ENCODE measurements at places on chromosomes 12 and 14.

- no peak for DNase-seq
Measured at GRCh38 chr14:44657696-44658388, 150.8 kb upstream of the FSCB start.

- no peak for DNase-seq
Measured at GRCh38 chr14:93183596-93184317, 940 bp downstream of the MOAP1 start.

- DNase-seq: no peak
Measured at GRCh38 chr12:117158911-117159553, 31.2 kb downstream of the FBXO21 start.

DNA sequence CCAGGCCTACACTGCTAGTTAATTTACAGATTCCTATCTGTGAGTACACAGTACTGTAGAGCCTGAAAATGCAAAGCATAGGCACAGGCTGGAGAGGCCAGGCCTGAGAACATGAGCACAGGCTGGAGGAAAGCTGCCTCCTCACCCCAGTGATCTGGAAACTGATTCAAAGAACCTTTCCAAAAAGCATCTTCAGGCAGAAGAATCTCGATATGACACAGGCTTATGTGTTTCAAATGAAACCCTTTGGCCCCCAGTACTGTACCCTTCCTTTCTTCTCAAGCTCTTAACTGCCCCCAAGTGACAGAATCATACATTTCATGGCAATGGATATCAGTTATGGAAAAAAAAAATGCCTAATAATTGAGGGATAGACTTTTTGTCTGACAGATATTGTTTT is 122.0 kb downstream of the KCNC2 start:
- DNase-seq: no peak

GRCh38 chr12:52261208-52261484 is 13.3 kb upstream of the KRT86 start:
- DNase-seq: no peak

DNA sequence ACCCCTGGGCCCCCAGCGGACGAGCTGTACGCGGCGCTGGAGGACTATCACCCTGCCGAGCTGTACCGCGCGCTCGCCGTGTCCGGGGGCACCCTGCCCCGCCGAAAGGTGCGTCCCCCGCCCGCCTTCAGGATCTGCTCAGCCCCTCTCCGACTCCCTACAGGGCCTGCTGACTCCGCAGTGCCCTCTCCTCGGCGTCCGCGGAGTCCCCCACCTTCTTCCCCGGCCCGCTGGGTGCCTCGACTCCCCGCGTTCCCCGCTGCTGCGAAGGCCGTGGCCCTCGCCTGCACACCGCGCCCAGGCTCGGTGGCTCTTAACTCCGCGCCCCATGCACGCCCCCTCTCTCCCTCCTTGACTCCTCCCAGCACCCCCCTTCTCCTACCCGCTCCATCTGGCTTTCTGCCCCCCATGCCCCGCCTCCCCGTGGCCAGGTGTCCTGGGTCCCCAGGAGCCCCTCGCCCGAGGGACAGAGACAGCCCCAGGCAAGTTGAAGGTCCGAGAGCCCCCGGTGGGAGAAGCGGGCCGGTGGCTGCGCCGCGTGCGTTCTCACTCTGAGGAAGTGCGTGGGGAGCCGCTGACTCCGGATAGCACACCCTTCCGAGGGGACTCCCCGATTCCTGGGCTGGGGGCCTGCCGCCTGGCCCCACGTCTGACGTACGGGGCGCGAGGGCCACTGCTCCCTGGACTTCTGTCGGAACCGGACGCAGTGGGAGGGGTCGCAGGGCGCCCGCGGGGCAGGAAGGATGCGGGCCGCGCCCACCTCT is 594 bp downstream of the TAMALIN start:
- DNase-seq: peak; percentile 72

DNA sequence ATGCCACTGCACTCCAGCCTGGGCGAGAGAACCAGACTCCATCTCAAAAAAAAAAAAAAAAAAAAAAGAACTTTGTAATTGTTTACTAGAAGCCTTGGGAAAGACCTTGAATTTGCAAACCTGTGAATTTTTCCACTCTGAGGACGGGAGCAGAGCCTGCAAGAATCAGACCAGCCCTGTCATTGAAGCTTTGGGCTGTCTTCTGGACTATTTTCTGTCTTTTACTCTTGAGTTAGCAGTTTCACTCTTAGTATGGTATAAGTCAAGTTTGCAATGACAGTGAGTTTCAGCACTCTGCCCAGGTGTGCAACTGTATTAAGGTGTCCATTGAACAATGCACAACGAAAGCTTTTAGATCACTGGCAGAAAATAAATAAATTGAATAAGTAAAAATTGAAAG is 81.4 kb upstream of the KRAS start:
- no peak for DNase-seq

DNA sequence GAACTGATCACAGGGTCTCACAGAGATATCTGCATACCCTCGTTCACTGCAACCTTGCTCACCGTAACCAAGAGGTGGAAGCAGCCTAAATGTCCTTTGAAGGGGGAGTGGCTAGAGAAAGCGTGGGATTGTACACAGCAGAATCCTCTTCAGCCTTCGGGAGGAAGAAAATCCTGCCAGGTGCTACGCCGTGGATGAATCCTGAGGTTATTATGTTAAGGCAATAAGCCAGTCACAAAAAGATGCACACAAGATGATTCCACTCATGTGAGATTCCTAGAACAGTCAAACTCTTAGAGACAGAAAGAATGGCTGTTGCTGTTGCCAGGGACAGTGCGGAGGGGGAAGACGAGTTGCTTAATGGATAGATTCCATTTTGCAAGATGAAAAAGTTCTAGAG is 39.6 kb upstream of the SFSWAP start:
- DNase-seq: no peak

DNA sequence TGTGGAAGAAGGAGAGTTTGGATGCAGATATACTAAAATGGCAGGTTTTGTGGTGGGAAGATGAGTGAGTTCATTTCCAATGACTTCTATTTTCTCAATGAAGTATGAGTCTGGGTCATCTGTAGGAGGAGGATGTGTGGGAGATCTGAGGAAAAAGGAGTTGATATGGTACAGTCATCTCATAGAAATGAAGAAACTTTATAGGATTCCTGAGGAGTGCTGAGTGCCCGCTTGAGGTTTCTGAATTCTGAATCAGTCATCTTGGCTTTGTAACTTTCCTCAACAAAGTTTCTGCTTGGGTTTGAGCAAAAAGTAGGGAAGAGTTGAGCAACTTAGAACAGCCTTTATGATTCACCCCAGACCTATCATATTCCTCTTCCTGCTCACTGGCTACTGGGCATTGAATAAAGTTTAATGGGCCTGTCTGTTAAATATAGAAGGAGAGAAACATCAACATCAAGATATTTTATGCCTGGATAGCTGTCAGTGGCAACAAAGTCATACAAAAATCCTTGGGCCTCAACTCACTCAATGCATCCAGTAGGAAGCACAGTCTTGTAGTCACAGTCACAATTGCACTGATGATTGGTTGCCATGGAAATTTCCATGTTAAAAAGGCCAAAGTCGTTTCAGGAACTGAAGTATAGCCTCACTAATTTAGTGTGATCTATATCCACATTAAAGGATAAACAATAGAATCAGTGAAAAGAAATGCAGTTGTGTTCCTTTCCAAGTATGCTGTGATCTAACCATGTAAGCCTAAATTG is 284.7 kb downstream of the DUSP6 start:
- no peak for DNase-seq

DNA sequence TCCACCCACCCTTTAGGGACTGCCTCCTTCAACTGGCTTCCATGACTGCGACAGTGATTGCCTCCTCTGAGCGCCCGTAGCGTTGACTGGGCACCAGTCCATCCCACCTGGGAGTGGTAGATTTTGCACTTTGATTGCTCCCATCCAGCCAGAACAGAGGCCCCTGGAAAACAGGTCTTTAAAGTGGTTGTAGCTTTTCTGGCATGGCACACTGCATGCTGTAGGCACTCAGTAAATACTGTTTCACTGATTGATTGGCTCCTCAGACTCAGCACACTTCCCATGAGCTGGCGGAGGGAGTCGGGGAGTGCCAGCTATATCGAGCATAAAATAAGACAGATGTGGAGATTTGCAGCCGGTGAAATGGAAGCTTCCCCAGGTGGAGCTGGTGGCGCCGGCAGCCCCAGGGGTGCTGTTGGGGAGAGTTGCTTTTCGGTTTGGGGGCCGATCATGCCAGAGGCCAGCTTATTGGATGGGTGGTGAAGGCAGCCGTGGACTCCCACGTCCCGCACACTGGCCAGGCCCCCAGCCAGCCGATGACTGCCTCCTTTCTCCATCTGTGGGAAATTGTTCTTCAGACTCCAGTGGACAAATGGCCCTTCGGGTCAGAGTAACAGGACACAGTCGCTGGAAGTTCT is 200.2 kb downstream of the TSPAN9 start:
- no peak for DNase-seq

GRCh38 chr14:28756884-28757570 is 9.6 kb upstream of the FOXG1 start:
- DNase-seq: no peak

- no peak for DNase-seq
Measured at GRCh38 chr14:70168406-70168805, 20.3 kb downstream of the SLC8A3 start.

DNA sequence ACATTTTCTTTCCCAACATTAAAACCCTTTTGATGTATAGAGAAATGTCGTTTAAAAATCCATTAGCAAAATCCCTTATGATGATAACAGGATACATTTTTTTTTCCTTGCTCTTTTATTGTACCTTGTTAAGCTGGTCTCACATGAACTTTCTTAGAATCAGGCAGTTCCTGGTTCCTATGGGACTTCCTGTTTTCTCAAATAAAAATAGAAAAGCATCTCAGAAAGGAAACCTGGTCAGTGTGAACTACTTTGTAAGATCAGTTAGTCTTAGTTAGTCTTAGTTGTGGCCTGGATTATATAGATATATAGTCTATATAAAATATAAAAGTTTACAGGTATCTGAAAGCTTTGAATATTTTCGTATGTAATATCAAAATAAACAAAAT is 40.3 kb downstream of the LEMD3 start:
- DNase-seq: no peak

- no peak for DNase-seq
Measured at GRCh38 chr12:65977384-65977783, 153.1 kb downstream of the HMGA2 start.

DNA sequence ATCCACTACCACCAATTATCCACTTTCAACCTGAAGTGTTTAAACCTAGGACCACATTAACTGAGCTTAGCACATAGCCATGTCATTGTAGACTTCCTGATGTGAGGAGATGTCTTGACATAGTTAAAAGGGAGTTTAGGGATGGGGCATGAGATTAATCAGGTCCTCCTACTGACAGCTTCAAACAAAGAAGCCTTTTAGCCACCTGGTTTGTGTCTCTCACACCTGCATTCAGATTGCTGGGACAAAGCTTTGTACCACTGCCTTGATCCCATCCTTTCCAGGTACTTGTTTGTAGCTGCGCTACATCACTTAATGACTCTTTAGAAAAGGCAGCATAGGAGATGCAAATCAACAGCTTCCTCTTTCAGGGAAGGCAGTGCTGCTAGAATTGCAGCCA is 340.7 kb upstream of the DDHD1 start:
- no peak for DNase-seq

- no peak for DNase-seq
Measured at GRCh38 chr12:64639466-64639865, 29.2 kb downstream of the RASSF3 start.

DNA sequence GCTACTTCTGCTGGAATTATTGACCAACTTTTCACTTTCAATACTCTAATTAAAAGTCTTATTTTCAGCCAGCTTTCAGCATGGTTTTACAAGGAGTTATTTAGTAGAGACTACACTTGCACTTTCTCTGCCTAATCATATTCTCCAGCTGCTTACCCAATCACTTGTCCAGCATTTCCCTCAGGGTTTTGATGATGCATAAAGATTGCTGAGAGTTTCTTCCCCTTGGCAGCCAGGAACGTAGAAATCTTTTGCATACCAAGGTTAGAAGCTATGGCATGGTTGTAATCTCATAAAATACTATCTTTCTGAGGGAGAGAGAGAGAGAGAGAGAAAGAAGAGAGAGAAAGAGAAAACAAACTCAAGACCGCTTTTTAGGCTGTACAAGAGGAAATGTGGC is 10.8 kb downstream of the OR4Q3 start:
- no peak for DNase-seq

DNA sequence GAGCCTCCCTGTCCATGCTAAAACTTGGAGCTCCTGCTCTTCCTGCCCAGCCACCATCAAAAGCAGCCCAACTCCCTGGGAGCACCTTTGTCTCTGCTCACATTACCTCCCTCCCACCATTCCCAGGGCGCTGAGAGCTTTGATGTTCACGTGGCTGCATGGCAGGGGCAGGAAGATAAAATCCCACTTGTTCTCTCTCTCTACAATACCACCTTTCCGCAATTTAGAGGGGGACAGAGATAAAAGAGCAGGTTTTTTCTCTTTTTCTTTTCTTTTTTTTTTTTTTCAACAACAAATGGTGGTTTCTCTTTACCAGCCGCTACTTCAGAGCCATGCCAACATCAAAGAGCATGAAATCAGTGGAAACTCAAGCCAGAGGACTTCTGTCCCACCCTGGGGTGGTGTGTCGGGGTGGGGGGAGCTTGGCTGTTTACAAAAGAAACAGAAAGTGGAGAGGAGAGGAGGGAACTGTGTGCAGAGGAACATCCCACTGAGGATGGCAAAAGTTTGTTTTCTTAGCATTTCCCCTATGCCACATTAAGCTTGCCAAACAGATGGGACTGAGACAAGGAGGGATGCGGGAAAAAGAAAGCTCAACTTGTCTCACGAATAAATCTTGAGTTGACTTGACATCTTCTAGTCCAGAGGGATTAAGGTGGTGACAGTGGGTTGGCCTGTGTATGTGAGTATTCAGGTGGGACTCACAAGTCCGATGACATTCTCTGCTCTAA is 103.7 kb upstream of the NUDT4 start:
- DNase-seq: no peak

DNA sequence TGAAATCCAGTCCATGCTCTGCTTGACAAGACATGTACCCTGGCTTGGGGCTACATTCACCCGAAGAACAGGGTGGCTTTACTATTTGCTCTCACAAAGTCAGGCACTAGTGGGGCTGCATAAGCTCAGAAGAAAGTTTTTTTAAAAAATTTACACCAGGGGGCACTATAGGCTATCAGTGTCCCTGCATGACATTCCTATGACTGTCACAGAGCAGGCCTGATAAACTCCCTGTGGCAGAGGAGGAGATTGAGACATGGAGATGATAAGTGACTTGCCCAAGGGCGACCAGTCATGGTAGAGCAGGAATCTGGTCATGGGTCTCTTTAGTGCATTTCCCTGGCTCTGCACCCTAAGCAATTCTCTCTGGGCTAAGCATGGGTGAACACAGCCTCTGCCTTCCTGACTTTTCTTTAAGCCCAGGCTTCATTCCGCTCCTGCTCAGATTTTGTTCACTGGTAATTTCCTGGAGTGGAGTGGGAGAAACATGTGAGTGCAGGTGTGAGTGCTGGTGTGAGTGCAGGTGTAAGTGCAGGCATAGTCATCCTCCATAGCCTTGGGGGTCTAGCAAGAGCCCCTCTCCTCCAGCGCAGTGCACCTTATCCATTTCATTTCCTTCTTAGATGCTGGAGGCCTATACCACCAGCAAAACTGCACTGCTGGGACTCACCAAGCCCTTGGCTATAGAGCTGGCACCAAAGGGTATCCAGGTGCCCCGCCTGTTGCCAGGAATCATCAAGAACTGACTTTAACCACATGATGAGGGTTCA is 91.6 kb downstream of the DHRS2 start:
- no peak for DNase-seq

All from heart left ventricle (tissue), 16 donors.